ENCODE measurements at places on chromosomes 7 and 10. TPM values are rescaled to one million over a fixed set of nuclear protein-coding genes. Genes with fewer than 3 reads are reported as not detected.

DNA sequence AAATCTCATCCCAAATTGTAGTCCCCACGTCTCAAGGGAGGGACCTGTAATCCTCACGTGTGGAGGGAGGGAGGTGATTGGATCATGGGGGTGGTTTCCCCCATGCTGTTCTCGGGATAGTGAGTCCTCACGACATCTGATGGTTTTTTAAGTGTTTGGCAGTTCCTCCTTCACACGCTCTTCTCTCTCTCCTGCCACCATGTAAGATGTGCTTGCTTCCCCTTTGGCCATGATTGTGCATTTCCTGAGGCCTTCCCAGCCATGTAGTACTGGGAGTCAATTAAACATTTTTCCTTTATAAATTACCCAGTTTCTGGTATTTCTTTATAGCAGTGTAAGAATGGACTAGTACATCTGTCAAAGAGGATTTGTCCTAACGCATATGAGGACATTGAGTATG, 59.5 kb downstream of the RGS10 start:
- DNase-seq = no peak

- DNase-seq = no peak
Observed at GRCh38 chr10:116353817-116354216, 29.6 kb downstream of the CCDC172 start.

- no peak for DNase-seq
Observed at GRCh38 chr10:107901076-107901475, 736.6 kb upstream of the SORCS1 start.

FAM180A gene
- not detected for total RNA-seq

- DNase-seq = no peak
Observed at GRCh38 chr7:64626083-64626469, 39.9 kb upstream of the ZNF107 start.

DNA sequence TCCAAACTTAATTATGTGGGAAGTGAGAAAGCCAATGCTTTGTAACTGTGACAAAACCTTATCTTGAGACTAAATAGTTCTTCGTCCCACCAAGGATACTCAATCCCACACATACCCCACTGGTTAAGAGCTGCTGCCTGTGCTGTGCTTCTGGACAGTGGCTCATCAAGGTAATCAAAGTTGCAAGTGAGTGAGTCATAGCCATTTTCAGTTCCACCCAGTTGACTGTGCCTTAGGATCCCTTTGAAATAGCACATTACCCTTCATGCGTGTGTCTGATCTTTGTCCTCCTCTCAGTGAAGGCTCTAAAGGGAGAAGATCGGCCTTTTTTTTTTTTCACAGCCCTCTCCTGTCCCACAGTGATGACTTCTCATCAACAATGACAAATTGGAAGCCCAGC, 706.0 kb upstream of the AUTS2 start:
- no peak for DNase-seq

LRRC18 gene
- total RNA-seq = not detected

ITGB8 gene
- total RNA-seq = not detected

GRCh38 chr7:68800316-68800715, 798.0 kb upstream of the AUTS2 start:
- DNase-seq = no peak

- no peak for DNase-seq
Observed at GRCh38 chr7:91182819-91183764, 81.1 kb upstream of the FZD1 start.

DNA sequence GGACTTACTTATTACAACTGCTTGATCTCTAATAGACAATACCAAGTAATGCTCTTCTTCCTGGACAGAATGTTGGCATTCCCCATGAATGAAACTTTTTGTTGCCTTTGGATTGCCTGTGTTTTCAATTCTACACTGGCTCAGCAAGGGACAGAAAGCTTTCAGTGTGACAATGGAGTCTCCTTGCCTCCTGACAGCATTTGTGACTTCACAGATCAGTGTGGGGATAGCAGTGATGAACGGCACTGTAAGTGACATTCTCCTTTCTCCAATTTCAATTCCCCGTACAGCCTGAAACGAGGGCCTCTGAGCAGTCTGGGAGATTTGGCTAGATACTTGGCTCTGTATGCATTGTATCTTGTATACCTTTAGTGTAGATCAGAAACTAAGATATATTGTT, 290 bp downstream of the MALRD1 start:
- no peak for DNase-seq

GRCh38 chr7:45893996-45894664, 5.8 kb downstream of the IGFBP1 start:
- no peak for DNase-seq

- DNase-seq = no peak
Observed at GRCh38 chr10:123634221-123634620, 31.9 kb upstream of the GPR26 start.

GRCh38 chr10:62796896-62797295, 7.6 kb upstream of the ADO start:
- DNase-seq = no peak

- no peak for DNase-seq
Observed at GRCh38 chr7:152406491-152406890, 29.3 kb downstream of the KMT2C start.

GRCh38 chr7:9600974-9601373, 1167.6 kb downstream of the NXPH1 start:
- no peak for DNase-seq

ELFN1 gene
- total RNA-seq = not detected

PDLIM1 gene
- 4.5 TPM for total RNA-seq

- no peak for DNase-seq
Observed at GRCh38 chr7:54556121-54556520, 13.9 kb downstream of the VSTM2A start.

DNA sequence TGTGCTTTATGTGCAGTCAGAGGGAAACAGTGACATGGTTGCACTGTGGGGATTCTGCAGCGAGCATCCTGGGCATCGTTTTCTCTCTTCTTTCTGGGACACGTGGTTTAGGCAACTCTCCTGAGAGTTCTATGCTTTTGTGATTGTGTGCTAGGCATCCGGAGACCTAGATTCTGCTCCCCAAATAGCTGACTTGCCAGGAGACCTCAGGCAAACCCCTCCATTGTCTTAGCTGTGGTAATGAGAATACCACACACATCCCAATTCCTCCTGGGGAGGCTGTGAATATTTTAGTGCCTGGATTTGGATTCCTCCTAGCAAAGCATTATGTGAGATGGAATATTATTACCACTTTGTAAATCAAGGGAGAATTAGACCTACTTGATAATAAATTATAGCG, 611.9 kb upstream of the C7orf33 start:
- DNase-seq = no peak

DNA sequence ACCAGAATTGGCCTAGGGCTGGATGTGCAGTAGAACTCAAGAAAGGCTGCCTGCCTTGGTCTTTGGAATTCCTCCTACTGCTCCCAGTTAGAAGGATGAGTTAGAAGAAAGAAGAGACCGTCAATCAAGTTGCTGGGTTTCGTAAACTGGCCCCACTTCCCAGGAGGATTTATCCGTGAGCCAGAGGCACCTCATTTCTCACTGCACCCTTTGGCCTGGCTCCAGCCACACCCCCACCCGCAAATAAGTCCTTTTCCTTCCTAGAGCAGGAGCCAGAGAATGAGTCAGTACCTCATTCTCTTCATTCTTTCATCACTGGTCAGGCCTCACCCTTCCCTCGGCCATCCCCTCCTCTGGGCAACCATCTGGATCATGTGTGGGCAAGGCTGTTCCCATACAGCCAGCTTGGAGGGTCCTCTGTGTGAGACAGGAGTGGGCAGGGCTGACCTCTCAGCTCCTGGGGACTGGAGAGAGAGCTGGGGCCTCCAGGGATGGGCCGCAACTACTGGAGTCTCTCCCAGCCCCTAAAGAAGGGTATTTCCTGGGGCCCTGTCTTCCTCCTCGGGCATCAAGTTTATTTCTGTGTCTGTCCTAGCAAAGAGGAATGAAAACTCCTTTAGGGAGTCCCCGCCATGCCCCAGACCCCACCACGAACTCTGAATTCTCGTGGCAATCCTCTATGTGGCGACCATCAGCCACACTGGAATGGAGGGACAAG, 87.2 kb upstream of the DUSP5 start:
- no peak for DNase-seq

ITPRID1 gene
- not detected for total RNA-seq

ATOH7 gene
- not detected for total RNA-seq

GRCh38 chr10:101238732-101239105, 9.5 kb upstream of the LBX1 start:
- DNase-seq = no peak

PNLIPRP1 gene
- not detected for total RNA-seq

DNA sequence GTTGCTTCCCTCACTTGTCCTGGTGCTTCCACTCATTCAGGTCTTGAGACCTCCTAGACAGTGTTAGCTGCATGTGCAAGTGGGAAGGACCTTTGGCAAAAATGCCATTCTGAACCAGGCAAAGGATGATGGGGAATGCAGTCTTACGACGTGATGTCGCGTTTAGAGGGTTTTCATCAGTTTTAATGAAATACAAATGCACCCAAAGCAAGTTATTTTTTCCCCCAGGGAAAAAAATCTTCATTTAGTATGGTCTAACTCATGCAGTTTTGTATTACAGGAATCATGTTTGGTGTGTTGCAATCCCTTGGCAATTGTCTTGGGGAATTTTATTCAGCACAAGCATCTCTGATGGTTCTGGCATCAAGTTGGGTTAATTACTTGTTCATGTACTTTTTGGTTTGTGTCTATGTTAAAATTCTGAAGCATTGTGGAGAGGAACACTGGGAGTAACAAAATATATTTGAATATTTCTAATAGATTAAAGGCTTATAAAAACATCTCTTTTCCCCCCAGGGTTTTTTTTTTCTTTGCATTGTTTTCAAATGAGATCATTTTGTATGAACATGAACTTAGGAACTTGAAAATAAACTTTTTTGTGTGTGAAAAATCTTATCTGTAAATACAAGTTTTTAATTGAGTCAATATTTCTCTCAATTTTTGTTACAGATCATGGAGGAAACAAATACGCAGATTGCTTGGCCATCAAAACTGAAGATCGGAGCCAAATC, 188.9 kb downstream of the BICC1 start:
- DNase-seq = no peak

ABI1 gene
- total RNA-seq = 65.9 TPM

- DNase-seq = no peak
Observed at GRCh38 chr7:28958235-28958979, at the start of gene TRIL. Gene TRIL (minus strand): TSS chr7:28958330. CDS start chr7:28958046, 284 bp downstream.

DNA sequence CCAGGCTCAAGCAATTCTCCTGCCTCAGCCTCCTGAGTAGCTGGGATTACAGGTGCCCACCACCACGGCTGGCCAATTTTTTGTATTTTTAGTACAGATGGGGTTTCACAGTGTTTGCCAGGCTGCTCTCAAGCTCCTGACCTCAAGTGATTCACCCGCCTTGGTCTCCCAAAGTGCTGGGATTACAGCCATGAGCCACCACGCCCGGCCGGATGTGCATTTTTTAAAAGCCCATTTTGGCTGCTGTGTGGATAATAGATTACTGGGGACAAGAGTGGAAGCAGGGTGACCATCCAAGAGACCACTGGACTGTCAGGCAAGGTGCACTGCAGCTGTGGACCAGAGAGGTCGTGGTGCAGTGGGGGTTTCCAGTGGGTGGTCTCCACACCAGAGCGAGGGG, 21.4 kb downstream of the HKDC1 start:
- DNase-seq = no peak

- DNase-seq = no peak
Observed at GRCh38 chr10:102604439-102604841, 39.8 kb upstream of the TRIM8 start.

CYP2E1 gene
- total RNA-seq = 1.2 TPM

- DNase-seq = no peak
Observed at GRCh38 chr7:28354601-28355402, 57.5 kb upstream of the CREB5 start.

GNAT3 gene
- not detected for total RNA-seq

GRCh38 chr7:145434811-145435210, 599.0 kb upstream of the TPK1 start:
- no peak for DNase-seq

C10orf90 gene
- total RNA-seq = not detected

GHRHR gene
- not detected for total RNA-seq

ACSL5 gene
- total RNA-seq = 31.7 TPM

DNA sequence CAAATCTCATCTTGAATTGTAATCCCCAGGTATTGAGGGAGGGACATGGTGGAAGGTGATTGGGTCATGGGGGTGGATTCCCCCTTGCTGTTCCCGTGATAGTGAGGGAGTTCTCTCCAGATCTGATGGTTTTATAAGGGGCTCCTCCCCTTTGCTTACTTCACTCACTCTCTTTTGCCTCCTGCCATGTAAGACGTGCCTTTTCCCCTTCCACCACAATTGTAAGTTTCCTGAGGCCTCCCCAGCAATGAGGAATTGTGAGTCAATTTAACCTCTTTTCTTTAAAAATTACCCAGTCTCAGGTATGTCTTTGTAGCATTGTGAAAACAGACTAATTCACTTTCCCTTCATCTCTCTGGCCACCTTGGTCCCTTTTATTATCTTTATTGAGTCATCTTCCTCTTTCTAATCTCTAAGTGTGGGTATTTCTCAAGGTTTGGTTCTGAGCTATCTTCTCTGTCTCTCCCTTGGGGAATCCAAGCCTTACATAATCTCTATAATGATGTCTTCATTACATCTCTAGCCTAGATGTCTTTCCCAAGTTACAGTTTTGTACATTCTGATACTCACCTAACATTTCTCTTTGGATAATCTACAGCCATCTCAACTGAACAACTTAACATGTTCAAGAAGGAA, 99.1 kb upstream of the JCAD start:
- DNase-seq = no peak

DNA sequence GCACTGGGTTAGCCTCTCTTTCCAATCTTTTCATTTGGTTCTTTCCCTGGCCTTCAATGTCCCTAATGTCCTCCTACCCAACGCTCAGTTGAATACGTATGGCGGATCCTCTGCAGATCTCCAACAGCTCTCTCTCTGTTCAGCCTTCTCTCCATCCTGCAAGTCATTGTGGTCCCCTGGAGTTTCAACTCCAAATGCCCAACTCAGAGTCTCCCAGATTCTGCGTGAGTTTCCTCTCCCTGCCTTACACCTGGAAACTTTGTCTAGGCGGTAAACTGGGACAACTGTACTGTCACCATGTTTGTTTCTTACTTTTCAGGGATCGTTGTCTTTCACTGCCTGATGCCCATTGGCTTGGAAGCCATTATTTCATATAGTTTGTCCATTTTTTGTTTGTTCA, 273.1 kb downstream of the TNS3 start:
- DNase-seq = no peak

- DNase-seq = no peak
Observed at GRCh38 chr10:92142949-92143348, 147.9 kb downstream of the CPEB3 start.

DNA sequence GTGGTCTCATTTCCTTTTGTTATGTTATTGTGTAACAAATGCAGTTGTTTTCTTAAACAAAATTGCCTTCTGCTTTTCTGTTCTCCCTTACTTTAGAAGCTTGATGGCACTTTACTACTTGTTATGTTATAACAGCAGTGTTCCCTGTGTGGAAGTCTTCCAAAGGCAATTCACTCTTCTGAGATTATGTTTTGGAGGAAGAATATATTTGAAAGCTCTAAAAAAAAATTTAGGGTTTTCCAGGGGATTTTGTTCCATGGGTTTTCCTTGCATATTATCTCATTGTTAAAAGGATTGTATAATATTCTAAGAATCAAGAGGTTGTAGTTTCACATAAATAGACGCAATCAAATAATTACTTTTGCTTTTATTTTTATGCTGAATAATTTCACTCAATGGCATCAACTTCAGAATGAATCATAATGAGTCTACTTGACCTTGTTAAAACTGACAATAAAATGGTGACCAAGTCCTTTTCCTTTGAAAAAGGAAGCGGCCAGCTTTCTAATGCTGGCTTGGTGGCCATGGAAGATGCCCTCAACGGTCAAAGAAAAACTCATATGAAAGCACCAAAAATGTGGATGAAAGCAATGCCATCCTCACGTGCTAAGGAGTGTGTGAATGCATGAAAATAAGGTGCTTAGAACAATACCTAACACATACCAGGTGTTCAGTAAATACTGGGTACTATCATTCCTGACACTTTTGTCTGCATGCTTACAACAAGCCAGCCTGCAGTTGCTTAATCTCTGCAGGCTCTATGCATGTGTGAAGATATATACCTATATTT, 92.4 kb upstream of the KLF6 start:
- no peak for DNase-seq

Data from naive thymus-derived CD8-positive, alpha-beta T cell (primary cell).